ENCODE measurements at places on chromosomes 6 and 20. TPM values are rescaled to one million over a fixed set of nuclear protein-coding genes. Genes with fewer than 3 reads are reported as not detected.

BTN1A1 gene
- not detected for total RNA-seq

GRCh38 chr20:34268145-34268544 is 26.9 kb downstream of the ASIP start:
- no peak overlapping the region for H3K4me3 ChIP-seq
- no peak overlapping the region for H3K27ac ChIP-seq
- H3K27me3 ChIP-seq: no peaks in the 10 kb centered on the region
- no peak for DNase-seq

MMP24 gene
- total RNA-seq: 0.82 TPM

GRCh38 chr6:37077905-37078296 is 72.4 kb downstream of the FGD2 start:
- H3K27ac ChIP-seq: no peak overlapping the region
- no peak overlapping the region for H3K4me3 ChIP-seq
- H3K27me3 ChIP-seq: no peaks in the 10 kb centered on the region
- peak; percentile 83 for DNase-seq
- H3K36me3 ChIP-seq: no peaks in the 10 kb centered on the region

Data from endodermal cell (in vitro differentiated cells).